ENCODE measurements at places on chromosomes 2 and 18.
A peak's percentile ranks its signal among the peaks of the same experiment; 100 is the strongest.

- DNase-seq = no peak
These were observed 74.5 kb downstream of the ETAA1 start for GRCh38 chr2:67471681-67472080.

DNA sequence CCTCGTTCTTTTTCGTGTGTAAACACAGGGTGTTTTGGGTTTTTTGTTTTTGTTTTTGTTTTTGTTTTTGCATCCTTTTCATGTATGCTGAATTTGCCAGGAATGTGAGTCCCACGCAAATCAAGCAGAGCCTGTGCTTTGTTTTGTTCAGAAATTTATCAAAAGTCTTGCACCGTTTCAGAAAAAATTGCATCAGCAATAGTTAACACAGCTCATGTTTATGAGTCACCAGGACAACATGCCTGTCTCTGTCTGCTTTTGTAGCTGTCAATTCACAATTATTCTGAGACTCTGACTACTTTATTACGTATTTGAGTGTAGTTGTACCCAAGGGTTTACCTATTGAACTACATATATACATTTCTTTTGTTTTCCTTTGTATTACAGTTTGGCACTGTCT is 38.3 kb downstream of the MRPL44 start:
- DNase-seq = peak; percentile 58

DNA sequence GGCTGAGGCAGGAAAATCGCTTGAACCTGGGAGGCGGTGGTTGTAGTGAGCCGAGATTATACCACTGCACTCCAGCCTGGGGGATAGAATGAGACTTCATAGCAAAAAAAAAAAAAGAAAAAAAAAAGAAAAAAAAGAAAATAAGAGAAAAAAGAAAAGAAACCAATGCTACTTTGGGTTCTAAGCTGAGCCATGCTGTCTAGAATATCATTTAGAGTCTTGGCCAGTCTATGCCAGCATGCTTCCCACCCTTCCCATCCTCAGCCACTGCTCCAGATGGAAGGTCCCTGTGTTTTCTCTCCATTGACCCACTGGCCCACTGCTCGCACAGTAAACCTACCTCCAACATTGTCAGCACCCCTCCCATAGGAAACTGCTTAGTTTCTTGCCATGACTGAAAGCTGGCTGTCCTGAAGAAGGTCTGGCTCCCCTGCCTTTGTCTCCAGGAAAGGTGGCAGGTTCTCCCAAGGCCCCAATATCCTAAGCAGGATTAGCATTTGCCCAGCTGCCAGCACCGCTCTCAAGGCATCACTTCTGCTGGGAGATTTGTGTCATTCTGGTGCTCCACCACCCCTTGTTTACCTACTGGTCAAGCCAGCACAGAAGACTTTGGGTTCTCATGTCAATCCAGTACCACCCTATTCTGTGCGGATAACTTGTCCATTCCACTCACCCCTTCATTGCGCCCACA is 47.3 kb upstream of the PAPOLG start:
- DNase-seq = no peak

DNA sequence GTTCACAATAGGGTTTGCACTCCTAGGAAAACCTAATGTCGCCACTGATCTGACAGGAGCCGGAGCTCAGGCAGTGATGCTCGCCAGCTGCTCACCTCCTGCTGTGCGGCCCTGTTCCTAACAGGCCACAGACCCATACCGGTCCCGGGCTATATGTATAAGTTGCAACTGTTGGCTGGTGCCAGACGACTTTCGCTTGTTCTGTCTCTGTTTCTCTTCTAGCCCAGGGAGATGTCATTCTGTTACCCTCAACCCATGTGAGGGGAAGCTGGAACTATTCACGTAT is 170.3 kb downstream of the BCL2 start:
- no peak for DNase-seq

DNA sequence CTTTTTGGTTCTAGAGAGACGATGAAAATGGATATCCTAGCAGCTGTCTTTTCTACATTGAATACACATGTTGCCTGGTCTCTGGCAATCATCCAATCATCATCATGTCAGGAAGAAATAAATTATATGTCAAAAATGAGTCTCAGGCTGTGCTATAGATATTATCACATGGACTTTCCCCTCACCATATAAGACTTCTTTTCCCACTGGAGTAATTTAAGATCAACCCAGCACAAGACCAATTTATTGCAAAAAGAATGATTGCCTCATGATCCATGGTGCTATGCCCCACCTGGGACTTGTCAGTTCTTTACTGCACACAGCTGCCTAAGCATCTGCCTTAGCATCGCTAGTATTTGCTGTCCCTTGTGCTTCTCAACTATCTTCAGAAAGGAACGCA is 783.7 kb upstream of the TMEFF2 start:
- DNase-seq = no peak

GRCh38 chr2:97714950-97715652 is 1.7 kb downstream of the ZAP70 start:
- no peak for DNase-seq

GRCh38 chr2:232250246-232251175 is 128.0 kb upstream of the ALPP start:
- DNase-seq = no peak

- no peak for DNase-seq
These were observed 615.5 kb upstream of the KLHL29 start for GRCh38 chr2:22769497-22769896.

GRCh38 chr2:79446313-79446712 is 66.5 kb upstream of the CTNNA2 start:
- DNase-seq = no peak

DNA sequence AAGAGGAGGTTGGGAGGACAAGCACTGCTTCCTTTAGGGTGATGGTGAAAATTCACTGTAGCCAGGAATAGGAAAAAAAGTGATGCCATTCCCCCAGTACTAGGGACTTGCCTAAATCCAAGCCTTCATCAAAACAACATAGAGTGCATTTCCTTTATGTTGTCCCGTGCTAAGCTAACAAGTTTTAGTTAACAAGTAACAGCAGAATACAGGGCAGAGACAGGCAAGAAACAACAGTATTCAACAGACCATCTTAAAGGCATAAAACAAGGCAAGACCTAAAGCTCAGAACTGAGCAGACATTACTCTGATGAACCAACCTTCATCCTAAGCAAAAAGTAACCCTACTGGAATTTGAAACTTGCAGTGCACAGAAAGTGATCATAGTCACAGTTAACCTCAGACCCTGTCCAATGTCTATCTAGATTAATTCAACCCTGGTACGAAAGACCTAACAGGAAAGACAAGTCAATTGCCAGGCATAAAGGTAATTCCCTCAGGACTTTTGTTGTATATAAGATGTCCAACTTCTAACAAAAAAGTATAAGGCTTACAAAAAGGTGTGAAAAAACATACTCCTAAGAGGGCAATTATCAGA is 34.4 kb upstream of the GALNT1 start:
- DNase-seq = no peak

DNA sequence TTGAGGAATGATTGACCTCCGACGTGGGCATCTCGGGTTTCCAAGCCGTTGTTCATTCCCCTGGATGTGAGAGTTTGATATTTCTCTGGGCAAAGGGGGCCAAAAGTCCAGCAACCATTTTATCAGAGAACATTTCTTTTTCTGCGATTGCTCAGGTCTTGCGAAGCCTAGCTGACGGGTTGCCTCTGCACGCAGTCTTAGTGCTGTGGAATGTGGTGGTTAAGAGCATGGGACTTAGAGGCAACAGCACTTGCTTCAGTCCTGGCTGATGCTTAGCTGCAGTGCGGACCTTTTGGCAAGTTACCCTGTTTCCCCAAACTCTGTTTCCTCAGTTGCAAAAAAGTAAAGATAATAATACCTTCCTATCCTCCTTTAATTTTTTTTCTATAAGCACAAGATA is 45.0 kb downstream of the FAP start:
- no peak for DNase-seq

DNA sequence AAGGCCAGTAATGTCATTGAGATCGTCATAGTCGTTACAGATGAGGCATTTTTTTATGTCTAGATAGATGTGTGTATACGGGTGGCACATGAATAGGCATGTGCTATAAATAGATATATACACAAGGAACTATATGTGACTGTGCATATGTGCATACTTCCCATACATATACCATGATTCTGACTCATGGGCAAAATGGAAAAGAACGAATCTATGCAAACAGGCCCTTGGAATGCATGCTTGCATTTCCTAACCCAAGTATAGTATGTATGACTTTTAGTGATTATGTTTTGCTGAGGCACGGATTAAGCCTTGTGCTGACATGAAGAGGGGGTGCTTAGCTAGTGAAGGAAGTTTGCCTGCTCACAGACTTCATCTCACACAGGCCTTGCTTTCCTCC is 111.7 kb downstream of the BCL11A start:
- no peak for DNase-seq

DNA sequence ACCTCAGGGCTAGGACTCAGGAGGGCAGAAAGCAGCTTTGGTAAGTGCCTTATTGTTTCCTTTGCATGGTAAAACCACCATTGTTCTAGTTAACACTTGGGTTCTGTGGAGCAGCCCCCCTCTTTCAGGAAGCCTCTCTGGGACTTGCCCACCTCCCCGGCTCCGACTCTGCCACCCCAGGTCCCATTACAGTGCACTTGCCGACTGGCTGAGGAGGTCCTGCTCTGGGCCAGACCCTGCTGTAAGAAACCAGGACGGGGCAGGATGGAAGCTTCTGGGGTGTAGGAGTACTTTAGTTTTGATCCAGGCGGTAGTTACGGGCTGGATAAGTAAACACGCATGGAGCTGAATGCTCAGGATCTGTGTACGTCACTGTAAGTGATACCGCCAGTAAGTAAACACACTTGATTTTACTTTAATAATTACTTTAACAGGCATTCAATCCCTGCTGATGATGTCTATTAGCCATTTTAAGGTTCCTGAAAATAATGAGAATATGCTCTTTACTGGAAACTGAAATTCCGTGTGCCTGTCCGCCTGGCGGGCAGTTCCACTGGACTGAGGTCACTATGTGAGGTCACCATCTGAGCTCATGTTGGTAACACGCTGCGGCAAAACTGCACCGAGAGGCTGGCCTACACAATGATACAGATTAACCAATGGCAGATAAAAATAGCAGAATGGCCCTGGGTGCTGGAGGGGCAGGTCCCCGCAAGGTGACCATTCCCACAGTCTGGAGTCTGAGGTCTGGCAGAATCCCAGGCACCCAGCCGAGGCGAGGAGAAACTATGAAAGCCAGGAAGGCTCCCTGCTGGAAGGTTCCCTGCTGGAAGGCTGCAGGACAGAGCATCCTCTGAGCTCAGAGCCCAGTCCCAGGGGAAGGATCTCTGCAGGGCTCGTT is 25.2 kb downstream of the HS1BP3 start:
- no peak for DNase-seq

DNA sequence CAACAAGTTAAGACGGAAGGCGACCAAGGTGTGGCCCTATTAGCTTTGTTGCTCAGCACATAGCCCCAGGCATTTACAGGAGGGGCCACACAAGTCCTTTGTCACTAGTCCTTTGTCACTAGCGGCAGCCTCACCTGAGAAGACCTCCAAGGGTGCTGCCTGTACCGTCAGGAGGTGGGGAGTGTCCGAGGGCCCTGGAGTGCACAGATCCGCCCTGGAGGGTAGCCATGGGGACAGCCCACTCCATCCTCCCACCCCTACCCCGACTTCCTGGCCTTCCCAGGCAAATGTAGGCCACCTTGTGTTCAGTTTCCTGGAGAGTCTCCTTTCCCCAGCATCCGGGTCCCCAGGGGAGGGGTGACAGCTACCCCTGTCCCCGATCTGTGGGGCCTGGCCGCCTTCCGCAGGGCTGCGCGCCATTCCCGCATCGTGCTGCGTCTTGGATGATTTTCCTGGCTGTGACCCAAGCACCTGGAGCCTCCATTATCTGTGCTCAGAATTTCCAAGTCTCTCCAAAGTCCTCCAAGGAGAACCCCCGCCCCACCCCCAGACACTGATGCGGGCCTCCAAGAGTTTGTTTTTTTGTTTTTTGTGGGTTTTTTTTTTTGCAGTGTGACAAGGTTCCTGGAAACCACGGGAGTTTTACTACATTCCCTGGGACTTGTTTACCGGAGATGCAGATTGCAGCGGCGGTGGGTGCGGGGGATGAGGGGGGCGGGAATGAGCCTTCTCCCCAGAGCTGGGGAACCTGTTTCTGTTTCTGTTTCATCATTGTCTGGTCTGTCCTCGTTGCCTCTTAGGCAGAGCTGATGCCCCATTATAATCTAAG is 28.6 kb downstream of the TEX44 start:
- DNase-seq = no peak

DNA sequence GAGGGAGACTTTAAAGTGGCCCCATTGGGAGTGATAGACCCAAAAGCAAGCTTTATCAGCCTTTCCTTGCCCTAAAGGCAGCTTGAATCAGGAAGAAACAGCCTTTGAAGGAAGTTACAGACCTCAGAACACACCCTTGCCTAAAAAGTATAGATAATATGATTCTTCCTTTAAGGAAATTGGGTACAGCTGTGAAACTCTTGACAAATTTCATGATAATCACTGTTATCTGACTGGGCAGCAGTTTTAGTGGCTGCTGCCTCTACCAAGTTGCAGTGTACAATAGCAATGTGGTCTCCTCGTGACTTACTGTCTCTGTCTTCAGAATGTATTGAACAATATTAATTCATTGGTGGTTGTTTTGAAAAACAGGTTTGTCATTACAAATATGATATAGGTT is 16.7 kb downstream of the HOXD1 start:
- no peak for DNase-seq

DNA sequence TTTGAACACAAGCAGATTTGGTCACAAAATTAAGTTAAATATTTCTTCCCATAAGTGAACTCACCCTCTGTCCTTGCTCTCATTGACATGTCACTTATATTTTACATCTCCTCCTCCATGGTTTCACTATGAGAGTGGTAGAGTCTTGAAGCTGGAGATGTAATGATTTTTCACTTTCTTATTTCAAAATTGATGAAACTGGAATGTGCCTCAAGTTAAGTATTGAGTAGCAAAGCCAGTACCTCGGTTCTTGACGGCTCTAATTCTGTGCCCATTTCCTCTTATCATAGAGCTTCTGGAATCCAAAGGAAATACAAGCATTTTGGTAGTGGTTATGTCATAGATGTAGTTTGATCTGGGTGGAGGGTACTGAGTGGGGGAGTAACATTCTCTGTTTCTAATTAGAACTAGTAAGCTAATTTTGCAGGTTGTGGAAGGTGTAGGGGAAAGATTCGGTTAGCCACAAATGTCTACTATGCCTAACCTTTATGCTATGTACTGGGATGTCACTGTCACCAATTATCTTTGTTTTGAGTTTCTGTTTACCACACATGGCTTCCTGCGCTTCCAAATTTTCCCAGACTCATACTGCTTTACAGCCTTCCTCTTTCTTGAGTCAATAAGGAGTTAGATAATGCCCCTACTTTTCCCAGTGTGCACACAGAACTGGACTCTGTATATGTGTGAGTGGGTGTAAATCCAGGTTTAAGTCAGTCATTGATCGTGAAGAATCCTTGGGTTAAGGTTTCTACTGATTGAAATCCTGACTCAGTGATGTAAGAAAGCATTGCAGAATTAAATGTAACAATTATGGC is 96.8 kb downstream of the DIS3L2 start:
- no peak for DNase-seq

DNA sequence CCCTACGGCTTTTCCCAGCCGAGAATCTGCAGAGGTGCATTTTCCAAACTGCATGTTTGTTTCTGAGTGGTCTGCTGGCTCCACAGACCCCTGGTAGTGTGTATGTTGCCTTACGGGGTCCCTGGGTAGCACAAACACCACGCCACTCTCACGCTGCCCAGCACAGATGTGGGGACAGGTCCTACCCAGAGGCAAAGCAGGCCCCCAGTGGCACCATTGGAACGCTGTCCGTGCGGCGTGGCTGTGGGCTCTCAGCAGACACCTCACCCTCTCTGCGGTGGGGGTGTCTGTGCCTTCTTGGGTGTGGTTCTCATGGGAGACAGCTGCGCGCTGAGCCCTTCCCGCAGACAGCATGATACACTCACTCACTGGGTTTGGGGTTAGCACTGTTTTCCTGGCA is 137.4 kb downstream of the NFATC1 start:
- DNase-seq = no peak
